Activated CD4-positive, alpha-beta T cell treated with anti-CD3 and anti-CD28 coated beads, Interleukin-2, amount 10 ng/mL, durations not matched to agents 7 days and 5 days (primary cell): ENCODE measurements at places on chromosomes 16 and 17.

DNA sequence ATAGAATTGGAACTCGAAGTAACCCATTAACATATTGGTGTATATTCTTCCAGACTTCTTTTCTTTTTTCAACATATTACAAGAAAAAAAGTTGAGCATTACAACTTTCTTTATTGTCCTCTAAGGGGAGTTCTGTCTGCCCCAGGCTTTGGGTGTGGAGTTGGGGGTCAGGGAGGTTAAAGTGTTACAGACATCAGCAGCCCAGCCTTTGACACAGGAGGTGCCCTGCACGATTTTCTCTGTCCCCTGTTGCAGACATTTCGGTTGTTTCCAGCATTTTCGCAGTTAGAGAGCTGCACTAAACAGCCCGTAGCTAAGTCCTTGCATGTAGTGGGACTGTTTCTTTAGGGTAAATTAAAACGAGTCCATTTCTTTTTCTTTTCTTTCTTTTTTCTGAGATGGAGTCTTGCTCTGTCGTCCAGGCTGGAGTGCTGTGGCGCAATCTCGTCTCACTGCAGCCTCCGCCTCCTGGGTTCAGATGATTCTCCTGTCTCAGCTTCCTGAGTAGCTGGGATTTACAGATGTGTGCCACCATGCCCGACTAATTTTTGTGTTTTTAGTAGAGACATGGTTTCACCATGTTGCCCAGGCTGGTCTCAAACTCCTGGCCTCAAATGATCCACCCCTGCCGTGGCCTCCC is 13.4 kb upstream of the ADCY7 start:
- H3K4me1 ChIP-seq: peaks cover 13% of the 10 kb centered on the region
- no peak overlapping the region for H3K27ac ChIP-seq
- DNase-seq: no peak
- peaks cover 2% of the 10 kb centered on the region for H3K36me3 ChIP-seq

DNA sequence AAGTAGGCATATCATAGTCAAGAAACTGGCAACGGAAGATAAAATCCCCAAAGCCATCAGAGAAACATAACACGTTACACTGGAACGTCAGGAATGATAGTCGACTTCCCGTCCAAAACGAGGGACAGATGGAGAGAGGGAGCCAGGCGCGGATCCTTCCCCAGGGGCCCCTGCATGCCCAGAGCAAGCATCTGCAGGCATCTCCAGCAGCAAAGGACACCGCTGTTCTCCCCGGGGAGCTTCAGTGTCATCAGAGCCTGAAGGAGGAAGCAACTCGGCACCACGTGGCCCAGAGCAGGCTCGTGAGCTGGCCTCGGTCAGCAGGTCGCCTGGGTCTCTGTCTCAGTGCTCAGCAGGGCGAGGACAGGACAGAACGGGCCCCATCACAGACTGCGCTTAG is 50.1 kb downstream of the LMF1 start:
- H3K27ac ChIP-seq: no peak overlapping the region
- H3K4me1 ChIP-seq: no peaks in the 10 kb centered on the region
- peaks cover 5% of the 10 kb centered on the region for H3K36me3 ChIP-seq
- H3K4me3 ChIP-seq: no peak overlapping the region

DNA sequence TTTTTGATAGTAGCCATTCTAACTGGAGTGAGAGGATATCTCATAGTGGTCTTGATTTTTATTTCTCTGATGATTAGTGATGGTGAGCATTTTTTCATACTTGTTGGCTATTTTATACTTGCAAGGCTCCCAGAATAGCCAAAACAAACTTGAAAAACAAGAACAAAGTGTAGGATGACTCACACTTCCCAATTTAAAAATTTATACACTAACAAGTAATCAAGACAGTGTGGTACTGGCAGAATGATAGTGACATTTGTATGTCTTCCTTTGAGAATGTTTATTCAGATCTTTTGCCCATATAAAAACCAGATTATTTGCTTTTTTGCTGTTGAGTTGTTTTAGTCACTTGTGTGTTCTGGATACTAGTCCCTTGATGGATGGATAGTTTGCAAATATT is 17.8 kb downstream of the SPECC1 start:
- no peak overlapping the region for H3K27ac ChIP-seq
- H3K4me3 ChIP-seq: no peak overlapping the region
- DNase-seq: no peak
- peaks cover 34% of the 10 kb centered on the region for H3K27me3 ChIP-seq
- H3K4me1 ChIP-seq: peaks cover 2% of the 10 kb centered on the region

- peaks cover 30% of the 10 kb centered on the region for H3K36me3 ChIP-seq
- no peak overlapping the region for H3K4me3 ChIP-seq
- no peak for DNase-seq
- no peak overlapping the region for H3K27ac ChIP-seq
- no peaks in the 10 kb centered on the region for H3K4me1 ChIP-seq
Measured at GRCh38 chr16:4452674-4453073, 21.8 kb downstream of the NMRAL1 start.

DNA sequence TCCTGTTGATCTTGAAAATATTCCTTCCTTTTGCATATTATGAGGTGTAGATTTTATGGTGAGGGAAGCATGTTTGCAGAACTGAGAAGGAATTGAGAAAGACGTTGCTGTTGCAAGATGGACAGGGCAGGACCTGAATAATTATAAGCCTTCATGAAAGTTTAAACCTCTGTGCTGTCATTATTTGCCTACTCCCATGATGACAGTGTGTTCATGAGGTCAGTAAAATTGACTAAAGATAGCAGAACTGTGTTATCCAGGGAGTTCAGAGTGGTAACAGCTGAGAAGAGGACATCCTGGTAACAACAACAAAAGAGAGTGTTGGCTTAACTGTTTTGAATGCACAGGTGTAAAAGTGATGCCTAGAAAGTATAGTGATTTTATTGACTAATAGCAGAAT is 45.3 kb upstream of the HLF start:
- no peak overlapping the region for H3K27ac ChIP-seq
- no peak overlapping the region for H3K4me3 ChIP-seq
- no peak for DNase-seq
- H3K36me3 ChIP-seq: no peaks in the 10 kb centered on the region
- H3K27me3 ChIP-seq: peaks cover 7% of the 10 kb centered on the region

- H3K4me3 ChIP-seq: no peak overlapping the region
- no peaks in the 10 kb centered on the region for H3K36me3 ChIP-seq
- no peaks in the 10 kb centered on the region for H3K4me1 ChIP-seq
- DNase-seq: no peak
Measured at GRCh38 chr17:44672479-44673093, 16.3 kb downstream of the MEIOC start.

DNA sequence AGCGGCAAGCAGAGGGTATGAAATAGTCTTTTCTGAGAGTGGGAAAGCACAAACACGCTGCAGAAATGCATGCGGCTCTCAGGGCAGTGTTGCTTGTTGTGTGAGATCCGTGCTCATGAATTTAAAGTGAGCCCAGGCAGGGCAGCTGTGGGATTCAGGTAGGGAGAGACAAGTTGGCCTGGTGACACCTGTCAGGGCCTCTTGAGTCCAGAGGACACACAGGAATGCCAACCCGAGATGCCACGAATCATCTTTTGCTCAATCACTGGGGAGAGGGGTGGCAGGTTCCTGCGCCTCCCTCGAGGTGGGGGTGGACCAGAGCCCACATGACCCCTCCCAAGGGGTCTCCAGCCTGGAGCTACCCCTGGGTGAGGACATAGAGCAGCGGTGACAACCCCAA is 211.9 kb downstream of the GSG1L start:
- no peaks in the 10 kb centered on the region for H3K4me1 ChIP-seq
- H3K27me3 ChIP-seq: peaks cover 6% of the 10 kb centered on the region
- H3K4me3 ChIP-seq: no peak overlapping the region
- H3K36me3 ChIP-seq: no peaks in the 10 kb centered on the region
- H3K27ac ChIP-seq: no peak overlapping the region
- no peak for DNase-seq

DNA sequence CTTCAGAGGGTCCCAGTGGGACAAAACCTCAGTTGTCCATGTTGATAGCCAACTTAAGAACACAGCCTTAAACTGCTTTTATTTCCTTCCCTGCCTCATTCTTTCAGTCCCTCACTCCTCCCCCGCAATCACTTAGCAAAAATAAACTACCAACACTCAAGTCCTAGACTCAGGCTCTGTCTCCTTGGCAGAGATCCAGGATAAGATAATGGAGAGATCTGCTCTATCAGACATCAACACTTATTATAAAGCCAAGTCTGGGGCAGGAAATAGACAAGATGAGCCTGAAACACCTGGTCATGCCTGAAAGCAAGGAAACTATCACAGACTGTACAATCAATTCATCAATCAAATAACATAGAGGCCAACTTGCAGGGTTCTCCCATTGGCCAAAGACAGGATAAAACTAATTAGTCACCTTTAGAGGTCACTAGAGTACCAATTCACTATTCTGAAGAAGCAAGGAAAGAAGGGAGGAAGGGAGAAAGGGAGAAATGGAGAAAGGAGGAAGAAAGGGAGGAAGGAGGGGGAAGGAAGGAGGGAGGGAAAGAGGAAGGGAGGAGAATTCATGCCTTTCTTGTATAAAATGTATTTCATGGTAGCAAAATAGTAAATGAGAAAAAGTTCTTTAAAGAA is 15.7 kb downstream of the HYDIN start:
- H3K27ac ChIP-seq: no peak overlapping the region
- no peak overlapping the region for H3K4me3 ChIP-seq
- DNase-seq: no peak
- H3K4me1 ChIP-seq: no peaks in the 10 kb centered on the region
- H3K27me3 ChIP-seq: peaks cover 22% of the 10 kb centered on the region

GRCh38 chr16:55189224-55189623 is 134.8 kb upstream of the IRX6 start:
- DNase-seq: no peak
- H3K27me3 ChIP-seq: peaks cover 9% of the 10 kb centered on the region
- no peaks in the 10 kb centered on the region for H3K4me1 ChIP-seq
- no peak overlapping the region for H3K4me3 ChIP-seq
- no peak overlapping the region for H3K27ac ChIP-seq

- peaks cover 49% of the 10 kb centered on the region for H3K4me1 ChIP-seq
- H3K4me3 ChIP-seq: no peak overlapping the region
- H3K27ac ChIP-seq: no peak overlapping the region
- no peaks in the 10 kb centered on the region for H3K36me3 ChIP-seq
- no peak for DNase-seq
Measured at GRCh38 chr16:85005285-85006069, 5.9 kb downstream of the ZDHHC7 start.

- H3K27ac ChIP-seq: no peak overlapping the region
- no peak overlapping the region for H3K4me3 ChIP-seq
- no peaks in the 10 kb centered on the region for H3K27me3 ChIP-seq
- no peaks in the 10 kb centered on the region for H3K36me3 ChIP-seq
- no peaks in the 10 kb centered on the region for H3K4me1 ChIP-seq
Measured at GRCh38 chr16:7391694-7392093, 59.0 kb downstream of the RBFOX1 start.

DNA sequence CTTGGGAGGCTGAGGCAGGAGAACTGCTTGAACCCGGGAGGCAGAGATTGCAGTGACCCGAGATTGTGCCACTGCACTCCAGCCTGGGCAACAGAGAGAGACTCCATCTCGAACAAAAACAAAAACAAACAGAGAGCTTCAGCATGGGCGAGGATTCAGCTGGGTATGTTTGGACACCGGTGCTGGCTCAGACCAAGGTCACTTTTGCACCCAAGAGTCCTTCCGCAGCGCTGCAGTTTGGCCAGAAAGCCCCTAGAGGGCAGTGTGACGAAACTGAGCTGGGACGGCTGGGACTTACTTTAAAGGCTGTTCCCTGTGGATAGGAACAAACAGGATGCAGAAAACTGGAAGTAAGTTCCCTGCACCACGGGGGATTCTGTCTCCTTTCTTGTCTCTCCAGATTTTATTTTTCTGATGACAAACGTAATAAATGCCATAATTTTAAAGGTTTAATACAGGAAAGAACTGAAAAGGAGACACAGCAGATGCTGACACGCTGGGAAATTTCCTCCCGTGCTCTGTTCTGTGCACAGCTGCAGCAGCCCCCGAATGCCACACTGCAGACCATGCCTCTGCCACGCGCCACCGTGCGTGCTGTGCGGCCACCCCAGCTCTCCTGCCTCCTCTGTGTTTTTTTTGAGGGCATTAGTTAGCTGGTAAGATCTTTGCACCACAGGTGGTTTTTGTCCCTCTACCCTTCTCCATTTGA is 25.2 kb upstream of the USP36 start:
- peaks cover 2% of the 10 kb centered on the region for H3K27me3 ChIP-seq
- no peak overlapping the region for H3K4me3 ChIP-seq
- H3K4me1 ChIP-seq: peaks cover 4% of the 10 kb centered on the region
- no peak overlapping the region for H3K27ac ChIP-seq
- no peaks in the 10 kb centered on the region for H3K36me3 ChIP-seq

- DNase-seq: no peak
- H3K4me3 ChIP-seq: no peak overlapping the region
- H3K27ac ChIP-seq: no peak overlapping the region
- no peaks in the 10 kb centered on the region for H3K4me1 ChIP-seq
- peaks cover 14% of the 10 kb centered on the region for H3K27me3 ChIP-seq
Measured at GRCh38 chr16:14024283-14024682, 46.8 kb upstream of the MRTFB start.

DNA sequence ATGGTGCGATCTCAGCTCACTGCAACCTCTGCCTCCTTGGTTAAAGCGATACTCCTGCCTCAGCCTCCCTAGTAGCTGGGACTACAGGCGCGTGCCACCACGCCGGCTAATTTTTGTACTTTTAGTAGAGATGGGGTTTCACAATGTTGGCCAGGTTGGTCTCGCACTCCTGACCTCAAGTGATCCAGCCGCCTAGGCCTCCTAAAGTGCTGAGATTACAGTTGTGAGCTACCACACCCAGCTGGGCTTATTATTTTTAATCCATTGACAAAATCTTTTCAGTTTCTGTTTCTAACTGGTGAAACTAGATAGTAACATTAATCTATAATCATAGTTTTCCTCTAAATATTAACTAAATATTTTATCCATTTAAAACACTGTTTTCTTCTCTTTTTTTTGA is 5.9 kb downstream of the FAM234A start:
- no peak overlapping the region for H3K4me3 ChIP-seq
- no peak overlapping the region for H3K27ac ChIP-seq
- no peak for DNase-seq

GRCh38 chr17:28974451-28974850 is 23.1 kb upstream of the PHF12 start:
- H3K36me3 ChIP-seq: no peaks in the 10 kb centered on the region
- peaks cover 3% of the 10 kb centered on the region for H3K27me3 ChIP-seq
- no peak for DNase-seq
- H3K4me3 ChIP-seq: no peak overlapping the region
- H3K27ac ChIP-seq: no peak overlapping the region

DNA sequence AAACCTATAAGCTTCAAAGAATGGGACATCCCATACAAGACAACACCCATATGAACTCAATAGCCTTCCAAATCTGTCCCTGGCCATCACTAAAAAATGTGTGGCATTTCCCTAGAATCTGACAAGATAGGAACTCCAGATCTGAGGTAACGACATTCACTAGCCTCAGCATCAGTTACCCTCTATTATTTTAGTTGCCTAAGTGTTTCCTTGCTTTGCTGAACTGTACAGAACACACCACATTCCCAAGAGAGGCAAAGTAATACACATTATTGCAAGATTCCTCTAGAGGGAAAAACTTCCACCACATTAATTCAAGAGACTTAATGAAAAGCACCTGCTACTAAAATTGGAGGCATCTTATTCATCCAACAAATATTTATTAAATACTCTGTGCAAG is 5.0 kb downstream of the LSM12 start:
- no peak for DNase-seq
- H3K27ac ChIP-seq: no peak overlapping the region
- peaks cover 45% of the 10 kb centered on the region for H3K4me1 ChIP-seq
- H3K4me3 ChIP-seq: no peak overlapping the region
- H3K36me3 ChIP-seq: peaks cover 56% of the 10 kb centered on the region
